ENCODE measurements at places on chromosomes 11 and 22.

- DNase-seq = no peak
Measured at GRCh38 chr11:28139841-28140415, 31.7 kb downstream of the METTL15 start.

DNA sequence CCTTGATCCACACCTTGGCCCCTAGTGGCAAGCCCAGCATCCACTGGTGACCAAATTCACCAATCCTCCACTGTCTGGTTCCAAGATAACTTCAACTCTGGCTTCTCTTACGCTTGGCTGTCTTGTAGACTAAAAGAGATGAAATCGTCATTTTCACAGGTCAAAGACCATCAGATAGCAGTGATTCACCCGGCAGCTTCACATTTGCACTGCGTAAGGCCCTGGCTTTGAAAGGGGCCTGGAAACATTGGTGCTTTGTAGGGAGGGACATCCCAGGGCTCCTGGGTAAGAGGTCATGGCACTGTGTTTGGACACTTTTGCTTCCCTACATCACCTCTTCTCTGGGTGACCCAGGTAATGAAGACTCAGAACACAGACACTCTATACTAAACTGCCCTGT, 30.1 kb upstream of the FADD start:
- no peak for DNase-seq

DNA sequence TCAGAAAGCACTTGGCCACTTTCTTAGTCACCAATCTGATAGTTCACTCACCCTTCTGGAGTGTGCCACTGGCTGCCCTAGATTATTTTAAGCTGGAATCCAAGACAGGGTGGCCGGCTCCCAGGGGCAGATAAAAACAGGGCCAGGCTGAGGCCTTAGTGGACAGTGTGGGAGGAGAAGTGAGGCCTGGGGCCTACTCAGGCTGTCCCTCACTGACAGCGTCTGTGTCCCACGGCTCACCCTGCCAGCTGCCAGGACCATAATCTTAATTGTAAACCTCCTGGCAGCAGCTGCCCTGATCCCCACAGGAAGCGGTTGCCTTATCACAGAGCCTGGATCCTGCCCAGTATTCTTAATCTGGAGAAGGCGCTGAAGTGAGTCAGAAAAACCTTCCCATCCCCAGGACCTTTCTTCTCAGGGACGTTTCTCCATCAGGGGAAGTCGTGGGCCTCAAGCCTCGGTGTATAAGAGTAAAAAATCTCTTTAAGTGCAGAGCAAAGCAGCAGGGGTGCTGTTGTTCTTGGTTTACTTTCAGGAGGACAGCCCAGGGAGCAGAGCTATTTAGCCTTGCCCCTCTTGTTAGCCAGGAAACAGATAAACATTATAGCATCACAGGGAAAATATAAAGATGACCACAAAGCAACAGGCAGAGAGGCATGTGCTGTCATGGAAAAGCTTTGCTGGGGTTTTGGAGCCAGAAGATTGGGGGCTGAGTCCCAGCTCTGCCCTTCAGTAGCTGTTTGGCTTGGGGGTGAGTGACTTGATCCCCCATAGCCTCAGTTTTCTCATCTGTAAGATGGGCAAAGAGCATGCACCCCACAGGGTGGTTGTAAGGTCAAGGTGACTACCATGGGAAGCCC, 39.6 kb downstream of the TSPAN18 start:
- no peak for DNase-seq

GRCh38 chr11:74844072-74844471, 95.4 kb downstream of the RNF169 start:
- no peak for DNase-seq

DNA sequence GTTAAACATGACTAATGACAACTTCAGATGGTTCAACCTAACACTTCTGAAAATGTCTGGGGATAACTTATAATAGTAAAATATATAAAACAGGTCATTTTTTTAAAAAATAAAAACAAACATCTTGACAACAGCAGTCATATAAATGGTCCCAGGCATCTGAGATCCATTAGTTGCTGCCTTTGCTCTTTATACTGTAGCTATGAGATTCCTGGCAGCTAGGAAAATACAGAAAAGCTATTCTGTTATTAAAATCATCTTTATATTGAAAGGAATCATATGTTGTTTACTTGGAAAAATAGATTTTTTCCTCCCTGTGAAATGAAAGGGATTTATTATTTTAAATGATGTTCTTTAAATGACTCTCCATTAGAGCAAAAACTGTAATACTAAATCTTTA, 55.7 kb upstream of the DEUP1 start:
- DNase-seq = no peak

DNA sequence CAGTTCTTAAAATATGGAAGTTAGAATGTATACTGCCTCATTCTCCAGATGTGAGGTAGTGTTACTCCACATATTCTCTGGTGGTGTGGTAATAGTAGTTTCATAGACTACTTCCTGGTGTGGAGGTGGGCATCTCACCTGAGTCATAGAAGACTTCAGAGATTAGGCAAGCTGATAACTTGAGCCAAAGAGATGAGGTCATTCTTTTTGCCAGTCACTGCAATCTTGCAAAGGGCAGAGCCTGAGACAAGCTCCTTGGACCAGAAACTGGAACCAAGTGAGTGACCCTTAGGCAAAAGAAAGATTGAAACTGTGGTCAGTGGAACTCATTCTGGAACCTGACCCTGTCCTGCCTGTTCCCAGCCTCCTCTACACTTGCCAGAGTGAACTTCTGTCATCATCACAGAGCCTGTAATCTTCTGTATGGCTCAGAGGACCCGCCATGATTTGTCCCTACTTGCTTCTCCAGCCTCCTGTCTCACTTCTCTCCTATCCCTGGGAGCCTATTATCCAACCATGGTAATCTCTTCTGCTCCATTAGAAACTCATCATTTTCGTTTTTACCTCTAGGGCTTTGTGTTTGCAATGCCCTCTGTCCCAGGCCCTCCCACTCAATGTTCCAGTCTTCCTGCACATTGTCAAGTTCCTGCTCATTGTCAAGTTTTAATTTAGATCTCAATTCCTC, 10.6 kb upstream of the CCDC83 start:
- no peak for DNase-seq

GRCh38 chr11:58659404-58659803, 36.9 kb downstream of the CNTF start:
- DNase-seq = no peak

DNA sequence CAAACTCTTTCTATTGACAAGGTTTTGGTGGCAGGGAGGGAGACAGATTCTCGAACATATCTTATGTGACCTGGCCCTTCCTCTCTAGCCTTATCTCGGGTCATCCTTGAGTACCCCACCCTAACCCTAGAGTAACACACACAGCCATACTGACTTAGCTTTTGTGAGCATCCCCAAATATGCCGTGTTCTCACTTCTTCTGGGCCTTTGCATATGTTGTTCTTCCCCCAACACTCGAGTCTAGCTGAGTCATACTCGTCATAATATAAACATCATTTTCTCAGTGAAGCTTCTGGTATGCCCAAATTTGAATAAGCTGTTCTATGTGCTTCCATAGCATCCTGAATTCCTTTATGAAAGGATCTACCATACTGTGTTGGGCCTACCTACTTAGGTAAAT, 8.0 kb downstream of the TTC17 start:
- DNase-seq = no peak

Data from activated T-cell treated with anti-CD3 and anti-CD28 coated beads, Interleukin-2, amount 50 U/mL, for 1 hour (primary cell).